ENCODE measurements at places on chromosomes 7 and 10.

DNA sequence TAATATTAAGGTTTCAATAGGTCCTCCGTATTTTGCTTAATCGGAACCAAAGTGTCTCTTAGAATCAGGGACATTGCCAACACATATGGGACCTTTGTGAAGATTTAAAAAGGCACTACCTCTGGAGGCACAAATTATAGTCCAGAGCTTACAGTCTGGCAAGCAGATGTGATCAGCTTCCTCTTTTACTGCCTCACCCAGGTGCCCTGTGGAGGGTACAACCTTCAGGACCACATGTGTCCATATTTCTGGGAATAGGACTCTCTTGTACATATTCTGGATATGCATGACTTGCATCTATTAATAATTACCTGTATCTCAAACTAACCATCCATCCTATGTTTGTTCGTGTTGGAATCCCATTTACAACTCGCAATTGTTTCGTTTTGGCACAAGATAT lies 60.0 kb downstream of the HGF start:
- no peak for DNase-seq

DNA sequence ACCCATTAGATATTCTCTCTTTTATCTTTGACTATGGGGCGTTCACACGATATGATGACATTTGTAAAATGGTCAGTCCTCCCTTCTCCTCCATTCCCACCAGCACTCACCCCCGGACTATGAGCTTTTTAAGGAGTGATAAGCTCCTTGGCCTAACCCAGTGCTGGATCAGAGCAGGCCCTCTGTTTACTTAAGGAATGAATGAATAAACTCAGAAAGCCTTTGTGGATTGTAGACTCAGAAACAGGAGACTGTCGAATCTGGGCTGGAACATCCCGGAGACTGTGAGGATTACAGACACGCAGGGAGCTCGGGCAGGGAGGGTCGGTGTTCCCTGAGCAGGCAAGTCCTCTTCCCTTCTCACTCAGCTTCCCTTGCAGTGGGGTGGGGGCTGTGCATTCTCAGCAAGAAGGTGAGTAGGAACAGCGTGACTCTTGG lies 6.8 kb upstream of the ZCCHC24 start:
- no peak for DNase-seq

DNA sequence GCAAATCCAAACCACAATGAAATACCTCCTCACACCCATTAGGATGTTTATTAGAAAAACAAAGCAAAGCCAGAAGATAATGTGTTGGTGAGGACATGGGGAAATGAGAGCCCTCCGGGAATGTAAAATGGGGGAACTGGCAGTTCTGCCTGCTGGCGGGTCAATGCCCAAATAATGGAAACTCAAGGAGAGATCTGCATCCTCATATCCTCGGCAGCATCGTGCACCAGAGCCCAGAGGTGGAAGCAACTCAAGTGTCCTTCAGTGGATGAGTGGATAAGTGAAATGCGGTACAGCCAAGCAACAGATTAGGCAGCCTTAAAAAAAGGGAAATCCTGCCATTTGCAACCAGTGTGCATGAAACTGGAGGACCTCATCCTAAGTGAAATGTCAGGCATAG lies 325.2 kb downstream of the WDR37 start:
- no peak for DNase-seq

GRCh38 chr10:76558996-76559891 lies 1078.4 kb downstream of the KCNMA1 start:
- no peak for DNase-seq

- DNase-seq: no peak
These were observed 1.3 kb downstream of the HOXA7 start for GRCh38 chr7:27154901-27155815.

GRCh38 chr7:84088802-84089201 lies 105.8 kb downstream of the SEMA3A start:
- no peak for DNase-seq

DNA sequence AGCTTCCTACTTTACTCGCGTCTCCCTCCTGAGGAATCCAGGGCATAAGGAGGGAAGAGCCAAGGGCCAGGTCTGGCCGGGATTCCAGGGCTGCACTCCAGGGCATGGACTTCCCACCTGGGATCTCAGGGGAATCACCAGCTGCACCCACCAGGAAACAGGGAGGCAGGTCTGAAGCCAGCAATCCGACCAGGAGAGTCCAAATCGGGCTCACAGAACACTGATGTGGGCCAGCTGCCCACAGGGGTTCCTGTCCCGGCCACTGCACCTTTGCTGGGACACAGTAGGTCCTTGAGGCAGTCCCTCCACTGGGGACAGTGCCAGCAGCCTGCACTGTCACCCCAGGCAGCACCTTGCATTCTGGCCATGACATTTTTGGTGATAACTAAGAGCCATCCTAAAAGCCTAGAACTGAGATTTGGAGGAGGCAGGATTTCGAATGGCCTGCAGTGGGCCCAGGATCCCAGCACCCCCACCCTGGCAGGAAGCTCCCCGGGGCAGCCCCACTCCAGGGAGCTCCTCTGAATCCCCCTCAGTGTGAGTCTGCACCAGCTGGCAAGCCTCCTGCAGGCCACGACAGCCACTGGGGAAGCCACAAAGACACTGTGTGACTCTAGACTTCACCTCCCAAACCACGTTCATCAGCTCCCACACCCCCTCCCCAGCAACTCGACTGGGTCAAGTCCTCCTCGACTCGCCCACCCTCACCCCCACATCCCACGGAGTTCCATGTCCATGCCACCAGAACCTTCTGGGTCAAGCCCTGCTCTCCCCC lies 71.5 kb upstream of the PPP2R2D start:
- DNase-seq: no peak

DNA sequence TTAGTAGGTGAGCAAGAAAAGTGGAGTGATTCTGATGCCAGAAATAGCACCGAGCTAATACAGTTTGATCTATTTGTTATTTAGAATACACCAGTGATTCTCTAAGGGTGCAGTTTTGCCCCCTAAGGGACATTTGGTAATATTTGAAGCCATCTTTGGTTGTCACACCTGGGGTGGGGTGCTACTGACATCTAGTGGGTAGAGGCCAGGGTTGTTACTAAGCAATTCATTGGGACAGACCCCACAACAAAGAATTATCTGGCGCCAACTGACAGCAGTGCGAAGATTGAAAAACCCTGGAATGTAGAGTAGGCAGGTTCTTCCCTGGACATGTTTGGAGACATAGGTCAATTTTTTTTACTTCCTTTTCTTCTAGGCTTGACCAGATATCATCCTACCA lies 14.6 kb downstream of the PALS2 start:
- no peak for DNase-seq

GRCh38 chr10:92972066-92972870 lies 88.3 kb upstream of the CYP26C1 start:
- DNase-seq: no peak

DNA sequence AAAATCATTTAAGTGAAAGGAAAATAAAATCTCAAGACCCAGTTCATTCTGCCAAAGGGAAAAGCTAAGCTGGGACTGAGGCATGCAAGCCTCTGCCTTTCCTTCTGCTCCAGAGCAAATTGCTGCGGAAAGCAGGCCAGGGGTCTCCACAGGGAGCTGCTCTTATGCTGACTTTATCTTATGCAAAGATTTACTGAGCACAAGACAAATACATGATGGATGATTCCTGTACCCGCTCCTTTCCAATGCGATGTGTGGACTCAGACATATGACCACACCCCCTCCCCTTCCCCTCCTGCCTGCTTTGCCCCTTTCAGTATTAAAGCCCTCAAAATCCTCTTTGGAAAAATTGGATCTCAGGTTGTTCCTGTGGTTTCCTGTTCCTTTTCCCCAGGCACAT lies 74.2 kb upstream of the INSIG1 start:
- DNase-seq: no peak

GRCh38 chr7:17234030-17234397 lies 64.4 kb upstream of the AHR start:
- no peak for DNase-seq

DNA sequence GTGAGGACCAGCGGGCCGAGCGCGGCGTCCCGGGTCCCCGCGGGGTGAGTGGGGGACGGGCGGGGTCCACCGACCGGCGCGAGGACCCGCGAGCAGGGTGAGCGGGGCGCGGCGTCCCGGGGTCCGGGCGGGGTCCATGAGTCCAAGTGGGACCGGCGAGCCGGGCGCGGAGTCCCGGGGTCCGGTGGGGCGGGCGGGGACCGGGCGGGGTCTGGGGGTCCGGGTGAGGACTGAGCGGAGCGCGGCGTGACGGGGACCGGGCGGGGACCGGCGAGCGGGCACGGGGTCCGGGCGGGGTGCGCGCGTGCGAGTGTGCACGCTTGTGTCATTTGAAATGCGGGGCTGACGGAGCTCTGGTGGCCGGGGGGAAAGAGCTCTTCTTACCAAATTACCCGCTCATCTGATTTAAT lies 765 bp downstream of the CELF2 start:
- DNase-seq: no peak

- DNase-seq: no peak
These were observed 164.6 kb upstream of the C1GALT1 start for GRCh38 chr7:7017707-7018280.

- no peak for DNase-seq
These were observed 398.9 kb downstream of the RPS24 start for GRCh38 chr10:78432583-78432982.

DNA sequence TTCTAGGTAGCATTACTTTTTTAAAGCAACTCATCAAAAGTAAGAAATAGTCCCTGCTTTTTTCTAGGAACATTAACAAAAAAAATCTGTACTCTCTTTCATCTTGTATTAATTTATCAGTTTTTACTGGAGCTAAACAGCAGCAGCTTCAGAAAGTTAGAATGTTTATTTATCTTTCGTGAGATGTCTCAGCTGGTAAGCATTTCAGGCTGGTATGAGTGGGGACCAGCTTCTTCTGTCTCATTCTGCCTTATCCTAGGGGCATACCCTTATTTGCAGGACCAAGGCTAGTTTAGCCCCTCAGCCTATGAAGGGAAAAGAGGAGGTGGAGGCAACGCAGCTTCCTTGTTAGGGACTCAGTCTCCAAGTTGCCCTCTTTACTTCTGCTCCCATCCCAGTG lies 35.1 kb downstream of the LANCL2 start:
- DNase-seq: no peak

DNA sequence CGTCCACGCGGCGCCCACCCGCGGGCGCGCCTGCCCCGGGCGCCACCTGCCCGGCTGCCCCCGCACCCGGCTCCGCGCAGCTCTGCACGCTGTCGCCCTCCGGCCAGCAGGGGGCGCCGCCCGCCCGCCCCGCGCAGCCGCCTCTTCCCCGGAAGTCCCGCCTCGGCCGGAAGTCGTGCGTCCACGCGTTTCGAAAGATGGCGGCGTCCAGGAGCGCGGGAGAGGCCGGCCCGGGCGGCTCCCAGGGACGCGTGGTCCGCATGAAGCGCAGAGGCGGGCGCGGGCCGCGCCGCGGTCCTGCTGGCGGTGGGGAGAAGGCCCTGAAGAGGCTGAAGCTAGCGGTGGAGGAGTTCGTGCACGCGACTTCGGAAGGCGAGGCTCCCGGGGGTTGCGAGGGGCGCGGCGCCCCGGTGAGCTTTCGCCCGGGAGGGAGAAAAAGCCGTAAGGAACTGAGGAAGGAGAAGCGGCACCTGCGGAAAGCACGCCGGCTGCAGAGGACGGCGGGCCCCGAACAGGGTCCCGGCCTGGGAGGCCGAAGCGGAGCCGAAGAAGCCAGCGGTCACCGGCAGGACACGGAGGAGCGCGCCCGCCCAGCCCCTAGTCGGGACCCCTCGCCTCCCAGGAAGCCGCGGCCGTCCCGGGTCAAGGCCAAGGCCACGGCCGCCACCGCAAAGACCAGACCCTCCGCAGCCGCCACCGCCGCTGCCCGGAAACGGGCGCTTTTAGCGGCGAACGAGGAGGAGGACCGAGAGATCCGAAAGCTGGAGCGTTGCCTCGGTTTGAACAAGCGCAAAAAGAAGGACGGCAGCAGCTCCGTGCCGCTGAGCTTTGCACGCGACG lies at the start of gene NOM1:
TSS of gene NOM1 (plus strand) at position 172 of the 840 bp plus-strand sequence. CDS start at position 198, 26 bp downstream.
- peak; percentile 75 for DNase-seq

DNA sequence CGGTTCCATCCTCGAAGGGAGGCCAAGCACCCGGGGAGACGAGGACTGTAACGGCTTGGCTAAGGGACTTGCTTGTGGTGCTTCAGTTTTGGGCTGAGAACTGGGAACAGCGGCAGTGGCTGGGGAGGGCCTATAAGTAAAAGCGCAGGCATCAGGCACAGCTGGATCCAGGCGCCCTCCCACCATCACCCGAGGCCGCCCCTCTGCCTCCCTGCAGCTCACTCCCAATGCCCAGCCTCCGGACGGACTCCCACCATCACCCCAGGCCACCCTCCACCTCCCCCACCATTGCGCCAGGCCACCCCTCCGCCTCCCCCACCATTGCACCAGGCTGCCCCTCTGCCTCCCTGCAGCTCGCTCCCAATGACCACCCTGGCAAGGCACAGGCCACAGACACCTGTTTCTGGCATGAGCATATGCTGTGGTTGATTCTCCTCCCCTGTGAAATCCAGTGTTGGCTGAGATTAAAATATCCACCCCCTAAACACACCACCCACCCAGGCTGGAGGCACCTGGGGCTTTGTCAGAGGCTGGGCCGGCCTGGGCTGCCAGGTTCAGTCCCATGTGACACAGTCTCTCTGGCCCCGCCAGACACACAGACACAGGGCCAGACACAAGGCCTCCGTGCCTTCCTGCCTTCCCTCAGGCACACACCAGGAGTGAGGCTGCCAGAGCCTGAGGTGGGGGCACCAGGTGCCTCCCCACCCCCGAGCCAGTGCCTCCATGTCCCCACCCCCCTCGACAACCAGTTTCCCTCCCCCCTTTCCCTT lies 16.7 kb downstream of the MICALL2 start:
- DNase-seq: no peak

DNA sequence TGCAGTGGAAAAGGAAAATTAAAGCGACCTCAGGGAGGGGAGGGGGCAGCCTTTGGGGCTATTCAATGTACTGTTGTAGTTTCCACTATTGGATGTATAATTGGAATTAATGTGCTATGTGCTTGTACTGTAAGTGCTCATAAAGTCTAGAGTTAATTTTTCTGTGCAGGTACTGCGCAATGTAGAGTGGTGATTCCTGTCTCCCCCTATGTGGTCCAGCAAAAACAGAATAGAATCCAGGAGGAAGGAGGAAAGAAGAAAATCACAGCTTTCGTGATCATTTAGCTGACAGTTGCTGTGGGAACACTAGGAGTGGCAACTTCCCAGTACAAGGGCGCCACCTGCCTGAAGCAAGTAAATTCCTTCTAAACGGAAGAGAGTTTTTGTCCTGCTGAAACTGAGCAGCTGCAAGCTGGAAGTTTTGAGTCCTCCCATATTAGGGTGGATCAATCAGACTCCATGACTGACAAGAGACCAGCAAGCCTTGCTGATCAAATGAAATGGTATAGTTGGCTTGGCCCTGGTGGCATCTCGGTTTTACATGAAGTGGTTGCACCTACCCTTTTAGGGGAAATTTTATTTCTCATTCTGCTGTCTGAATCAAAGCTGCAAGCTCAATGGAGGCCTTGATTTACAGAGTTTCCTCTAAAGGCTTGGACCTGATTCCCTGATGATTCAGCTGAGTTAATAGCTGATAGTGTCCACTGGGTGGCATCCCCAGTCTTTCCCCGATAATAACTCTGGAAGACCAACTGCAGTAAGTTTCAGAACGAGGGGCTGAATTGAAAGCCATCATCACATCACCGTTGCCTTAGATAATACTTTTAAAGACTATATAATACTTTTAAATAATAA lies 299.8 kb downstream of the HGF start:
- no peak for DNase-seq
